Stimulated activated CD4-positive, alpha-beta T cell treated with anti-CD3 and anti-CD28 coated beads, Interleukin-12 subunit alpha, Interleukin-12 subunit beta, amount 100 ng/mL, for 4 hours (primary cell): ENCODE measurements at places on chromosomes 13 and 19.

- DNase-seq, result no peak
Observed at GRCh38 chr13:103395139-103395538, 328.9 kb upstream of the SLC10A2 start.

- DNase-seq, result no peak
Observed at GRCh38 chr13:23570099-23570920, at the start of gene TNFRSF19. Gene TNFRSF19, plus strand, starts transcription at chr13:23570412. Its CDS starts 19,772 bp downstream, at chr13:23590184.

- DNase-seq, result no peak
Observed at GRCh38 chr19:41703602-41704293, 4.7 kb upstream of the CEACAM5 start.

GRCh38 chr13:34469196-34469986, 472.7 kb upstream of the NBEA start:
- no peak for DNase-seq

DNA sequence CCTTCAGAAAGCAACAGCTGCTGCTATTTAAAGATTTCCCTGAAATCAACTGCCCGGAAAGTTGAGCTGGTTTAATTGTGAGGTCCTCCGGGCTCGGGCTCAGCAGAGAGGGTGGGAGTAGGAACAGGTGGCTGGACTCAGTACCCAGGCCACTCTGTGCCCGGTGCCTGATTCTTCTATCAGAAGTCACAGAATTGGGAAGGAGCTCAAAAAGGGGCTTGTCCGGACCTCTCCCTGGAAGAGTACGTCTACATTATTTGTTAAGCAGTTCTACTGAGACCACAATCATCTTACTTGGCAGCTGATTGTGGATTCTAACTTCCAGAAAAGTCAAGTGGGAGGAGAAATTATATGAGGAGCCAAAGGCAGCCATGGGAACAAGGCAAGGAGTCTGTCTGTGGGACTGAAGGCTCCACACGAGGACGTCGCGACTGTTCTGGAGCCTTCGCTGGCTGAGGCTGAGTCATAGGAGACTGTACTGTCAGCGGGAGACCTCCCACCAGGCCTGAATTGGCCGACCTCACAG, 91.7 kb upstream of the ANKRD10 start:
- no peak for DNase-seq

GRCh38 chr13:102441085-102441484, 39.2 kb upstream of the FGF14 start:
- DNase-seq, result no peak

- DNase-seq, result no peak
Observed at GRCh38 chr19:1183543-1184172, 9.6 kb upstream of the SBNO2 start.

GRCh38 chr13:77143431-77143830, 116.5 kb upstream of the FBXL3 start:
- no peak for DNase-seq

- DNase-seq, result no peak
Observed at GRCh38 chr19:18777301-18778075, 13.6 kb downstream of the COMP start.

- no peak for DNase-seq
Observed at GRCh38 chr13:85665286-85665685, 133.9 kb downstream of the SLITRK6 start.

GRCh38 chr19:47179653-47180310, 49.1 kb downstream of the SAE1 start:
- no peak for DNase-seq

GRCh38 chr13:39232401-39232980, 194.2 kb downstream of the NHLRC3 start:
- no peak for DNase-seq

DNA sequence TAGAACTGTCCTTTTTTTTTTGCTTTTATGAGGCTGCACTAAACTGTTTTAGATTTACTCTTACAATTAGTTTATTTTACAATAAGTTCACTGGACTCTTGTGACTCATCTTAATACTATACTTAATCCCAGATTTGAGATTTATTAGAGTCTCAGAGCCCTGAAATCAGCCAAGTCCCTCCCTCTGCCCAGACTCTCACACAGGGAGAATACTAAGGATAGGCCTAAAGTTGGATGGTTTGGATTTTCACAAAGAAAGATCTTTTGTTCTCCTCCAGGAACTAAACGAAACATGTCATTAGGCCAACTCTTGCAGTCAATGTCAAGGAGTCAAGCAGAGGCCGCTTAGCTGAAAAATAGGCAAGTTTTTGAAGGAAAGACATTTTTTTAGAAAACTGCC, 42.7 kb upstream of the MIR17HG start:
- no peak for DNase-seq

- no peak for DNase-seq
Observed at GRCh38 chr13:93505104-93505952, 278.7 kb downstream of the GPC6 start.

- DNase-seq, result no peak
Observed at GRCh38 chr13:66347486-66348117, 882.5 kb downstream of the PCDH9 start.

DNA sequence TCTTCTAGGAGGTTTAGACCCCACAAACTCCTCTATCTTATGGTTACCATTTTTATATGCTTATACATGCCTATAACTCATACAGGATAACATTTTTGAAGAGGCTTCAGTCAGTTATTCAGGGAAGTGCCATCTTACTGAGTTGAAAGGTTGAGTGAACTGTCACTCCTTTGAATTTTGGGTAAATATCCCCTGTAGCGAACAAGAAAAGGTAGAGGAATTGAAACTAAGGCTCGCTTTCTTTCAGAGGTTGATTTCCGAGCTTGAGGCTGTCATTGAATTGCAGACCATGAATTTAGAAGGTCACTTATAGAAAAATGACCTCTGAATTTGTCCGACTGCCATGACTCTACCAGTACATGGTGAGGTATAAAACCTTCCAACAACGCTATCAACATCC, 35.1 kb downstream of the MICU2 start:
- no peak for DNase-seq
